ENCODE measurements at places on chromosomes 7 and 10. TPM values are rescaled to one million over a fixed set of nuclear protein-coding genes. Genes with fewer than 3 reads are reported as not detected.

Gene PDE6C
- total RNA-seq, result not detected

Gene ADAM8
- 176 TPM for total RNA-seq

Gene PRTFDC1
- 0.32 TPM for total RNA-seq

DNA sequence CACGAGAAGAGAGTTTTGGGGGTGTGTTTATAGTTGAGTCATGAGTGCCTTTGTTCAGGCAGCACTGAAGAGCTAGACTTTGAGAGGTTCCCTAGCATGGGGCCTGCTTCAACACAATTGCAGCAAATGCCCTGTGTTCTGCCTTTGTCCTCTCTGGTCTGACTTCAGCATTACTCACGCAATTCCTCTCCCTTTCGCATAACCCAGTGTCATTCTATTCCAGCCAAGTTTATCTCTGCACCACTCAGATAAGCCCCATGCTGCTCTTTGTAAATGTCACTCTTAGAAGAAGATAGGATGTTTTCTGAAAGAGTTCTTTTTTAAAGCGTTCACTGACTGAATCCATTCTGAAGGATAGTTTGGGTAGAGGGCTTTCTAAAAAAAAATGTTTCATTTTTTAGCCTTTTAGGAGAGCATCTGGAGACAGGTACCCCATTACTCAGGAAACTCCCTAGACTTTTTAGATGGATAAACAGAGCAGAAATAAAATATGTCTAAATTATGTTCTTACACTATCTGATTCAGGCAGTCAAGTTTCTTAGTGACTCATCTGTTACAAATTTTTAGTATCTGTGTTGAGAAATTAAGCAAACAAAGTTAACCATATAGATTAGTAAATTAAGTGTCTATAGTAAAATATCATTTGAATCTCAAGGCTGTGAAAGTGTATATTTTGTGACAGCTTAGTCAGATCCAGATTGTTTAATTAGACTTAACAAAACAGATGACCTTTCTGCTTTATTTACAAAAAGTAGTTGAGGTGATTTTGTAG lies 318.5 kb downstream of the GPR158 start:
- no peak for DNase-seq
- no peak overlapping the region for H3K4me3 ChIP-seq
- H3K27ac ChIP-seq, result no peak overlapping the region
- no peaks in the 10 kb centered on the region for H3K4me1 ChIP-seq

DNA sequence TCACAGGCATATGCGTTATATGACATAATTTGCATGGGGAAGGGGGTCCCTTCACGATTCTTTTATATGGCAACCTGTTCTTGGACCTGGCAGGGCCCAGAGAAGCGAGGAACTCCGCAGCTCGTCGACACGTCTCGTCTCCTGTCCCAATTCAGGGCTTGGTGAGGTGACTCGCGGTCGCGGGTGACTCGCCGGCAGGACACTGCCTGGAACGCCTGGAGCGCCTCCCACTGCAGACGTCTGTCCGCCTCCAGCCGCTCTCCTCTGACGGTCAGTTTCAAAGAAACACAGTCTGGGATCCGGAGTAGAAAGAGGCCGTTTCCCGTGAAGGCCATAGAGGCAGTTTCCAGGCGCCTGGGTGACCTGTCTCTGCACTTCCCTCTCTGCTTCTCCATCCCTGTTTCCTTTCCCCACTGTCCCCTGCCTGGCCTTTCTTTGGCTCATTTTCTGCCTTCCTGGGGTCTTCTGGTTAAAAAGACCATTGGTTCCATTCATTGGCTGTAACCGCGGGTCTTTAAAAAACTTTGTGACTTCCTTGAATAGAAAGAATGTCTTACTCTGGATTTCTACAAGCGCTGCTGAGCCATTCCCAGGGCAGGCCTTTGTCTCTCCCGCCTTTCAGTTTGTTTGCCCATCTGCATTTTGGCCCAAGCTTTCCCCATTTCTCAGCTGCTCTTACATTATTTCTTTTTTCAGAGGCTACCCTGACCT lies 1.2 kb downstream of the UPP1 start:
- H3K27ac ChIP-seq, result peak overlapping the region; percentile 67
- peak overlapping the region; percentile 81 for H3K4me3 ChIP-seq
- no peak for DNase-seq
- peaks cover 48% of the 10 kb centered on the region for H3K36me3 ChIP-seq
- no peaks in the 10 kb centered on the region for H3K27me3 ChIP-seq
- peaks cover 62% of the 10 kb centered on the region for H3K4me1 ChIP-seq

- no peak overlapping the region for H3K4me3 ChIP-seq
- no peaks in the 10 kb centered on the region for H3K27me3 ChIP-seq
- no peak for DNase-seq
- H3K27ac ChIP-seq, result no peak overlapping the region
These were observed 35.1 kb upstream of the ZNRF2 start for GRCh38 chr7:30249316-30249715.

GRCh38 chr7:29485339-29486190 lies 78.1 kb upstream of the PRR15 start:
- no peak for DNase-seq
- H3K4me1 ChIP-seq, result peaks cover 2% of the 10 kb centered on the region
- H3K27me3 ChIP-seq, result peaks cover 4% of the 10 kb centered on the region
- H3K36me3 ChIP-seq, result no peaks in the 10 kb centered on the region

GRCh38 chr10:98642281-98642680 lies 195.5 kb upstream of the HPS1 start:
- no peak overlapping the region for H3K27ac ChIP-seq
- no peaks in the 10 kb centered on the region for H3K36me3 ChIP-seq
- no peak overlapping the region for H3K4me3 ChIP-seq
- no peak for DNase-seq

- H3K4me1 ChIP-seq, result no peaks in the 10 kb centered on the region
- no peak overlapping the region for H3K27ac ChIP-seq
- no peaks in the 10 kb centered on the region for H3K36me3 ChIP-seq
These were observed 225.3 kb downstream of the GLRX3 start for GRCh38 chr10:130361351-130362105.

DNA sequence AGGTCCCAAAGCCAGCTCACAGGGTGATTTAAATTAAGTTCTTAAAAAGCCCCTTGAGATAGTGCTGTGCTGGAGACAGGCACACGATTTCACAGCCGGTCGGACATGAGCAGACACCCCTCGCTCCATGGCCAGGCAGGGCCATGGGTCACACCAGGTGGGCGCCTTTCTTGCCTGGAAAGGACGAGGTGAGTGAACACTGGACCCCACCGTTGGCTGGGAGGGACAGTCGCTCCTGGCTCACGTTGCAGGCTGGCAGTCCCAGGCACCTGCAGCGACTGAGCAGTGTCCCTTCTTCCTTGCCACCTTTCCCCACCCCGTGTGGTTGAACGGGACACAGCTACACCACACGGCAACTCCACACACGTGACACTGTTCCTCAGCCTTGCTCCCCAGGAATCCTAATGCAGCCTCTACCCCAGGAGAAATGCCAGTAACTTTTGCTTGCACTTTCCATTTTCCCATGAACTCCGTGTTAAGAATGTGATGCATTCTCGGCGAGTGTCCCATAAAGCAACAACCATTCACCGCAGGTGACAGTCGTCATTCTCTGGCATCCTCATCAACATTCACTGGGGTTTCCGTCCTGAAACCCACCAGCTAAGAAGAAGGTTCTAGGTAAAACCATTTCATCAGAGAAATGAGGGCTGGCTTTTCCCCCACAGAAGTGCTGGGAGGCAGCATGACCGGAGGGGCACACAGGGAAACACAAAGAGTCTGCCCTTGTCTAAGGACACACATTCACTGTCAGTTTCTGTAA lies 217.4 kb downstream of the ZMYND11 start:
- H3K4me1 ChIP-seq, result peaks cover 17% of the 10 kb centered on the region
- no peaks in the 10 kb centered on the region for H3K36me3 ChIP-seq
- peak overlapping the region; percentile 37 for H3K27ac ChIP-seq
- H3K4me3 ChIP-seq, result no peak overlapping the region
- DNase-seq, result no peak
- no peaks in the 10 kb centered on the region for H3K27me3 ChIP-seq

GRCh38 chr7:1120791-1121190 lies 32.9 kb downstream of the GPER1 start:
- H3K4me1 ChIP-seq, result peaks cover 16% of the 10 kb centered on the region
- no peaks in the 10 kb centered on the region for H3K27me3 ChIP-seq
- no peak overlapping the region for H3K4me3 ChIP-seq

GRCh38 chr7:972676-973309 lies 2.6 kb downstream of the COX19 start:
- H3K36me3 ChIP-seq, result peaks cover 48% of the 10 kb centered on the region
- no peaks in the 10 kb centered on the region for H3K27me3 ChIP-seq
- H3K4me3 ChIP-seq, result peak overlapping the region; percentile 28
- DNase-seq, result no peak
- H3K27ac ChIP-seq, result peak overlapping the region; percentile 55

DNA sequence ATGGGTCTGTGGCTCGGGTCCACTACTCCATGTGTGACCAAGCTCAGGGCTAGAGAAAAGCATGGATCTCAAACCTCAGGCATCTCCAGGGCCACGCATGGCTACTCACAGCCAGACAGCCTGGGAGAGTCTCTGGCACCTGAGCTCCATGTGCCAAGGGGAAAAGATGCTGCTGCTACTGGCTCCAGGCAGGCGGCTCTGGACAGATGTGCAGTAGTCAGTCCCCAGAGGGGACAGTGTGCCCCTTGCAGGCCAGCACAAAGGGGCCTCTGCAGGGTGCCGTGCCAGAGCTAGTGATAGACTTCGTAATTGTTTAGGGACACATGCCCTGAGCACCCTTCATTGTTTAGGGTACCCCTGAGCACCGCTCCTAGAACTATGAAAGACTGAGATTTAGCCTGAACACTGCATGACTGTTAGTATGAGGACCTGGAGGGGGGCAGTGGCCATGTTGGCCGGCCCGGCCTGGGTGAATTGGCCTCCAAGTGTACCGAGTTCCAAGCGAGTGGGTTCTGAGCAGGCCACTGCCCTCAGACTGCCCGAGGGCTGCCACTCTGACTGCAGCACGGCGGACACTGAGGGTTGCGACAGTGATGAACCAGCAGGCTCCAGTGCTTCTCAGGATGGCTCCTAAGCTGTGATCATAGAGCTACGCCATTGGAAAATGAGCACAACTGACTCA lies 80.7 kb downstream of the TCERG1L start:
- no peak for DNase-seq
- no peaks in the 10 kb centered on the region for H3K4me1 ChIP-seq
- no peaks in the 10 kb centered on the region for H3K36me3 ChIP-seq
- no peak overlapping the region for H3K27ac ChIP-seq
- H3K4me3 ChIP-seq, result no peak overlapping the region

GRCh38 chr10:1316121-1316808 lies 260.1 kb downstream of the WDR37 start:
- no peak overlapping the region for H3K4me3 ChIP-seq
- no peak overlapping the region for H3K27ac ChIP-seq
- peaks cover 9% of the 10 kb centered on the region for H3K27me3 ChIP-seq
- no peaks in the 10 kb centered on the region for H3K36me3 ChIP-seq
- DNase-seq, result no peak

Measured in activated CD4-positive, alpha-beta T cell treated with anti-CD3 and anti-CD28 coated beads for 36 hours (primary cell).